ENCODE measurements at places on chromosomes 5 and 9.

DNA sequence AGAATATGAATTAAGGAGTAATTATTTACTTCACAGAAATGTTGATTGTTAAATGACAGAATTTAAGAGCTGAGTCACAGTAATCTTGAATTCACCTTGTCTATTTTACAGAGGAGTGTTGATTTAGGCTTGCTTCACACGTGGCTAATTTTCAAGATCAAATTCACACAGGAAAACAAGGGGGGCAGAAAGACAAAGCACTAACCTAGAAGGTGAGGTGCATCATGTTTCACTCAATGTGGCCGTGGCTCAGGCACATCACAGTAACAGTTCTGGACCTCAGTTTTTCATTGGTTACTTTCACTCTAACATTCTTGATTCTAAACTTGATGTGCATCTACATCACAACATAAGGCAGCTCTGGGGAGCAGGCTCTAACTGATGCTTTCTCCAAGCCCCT is 69.6 kb upstream of the GNAQ start:
- DNase-seq, result no peak

DNA sequence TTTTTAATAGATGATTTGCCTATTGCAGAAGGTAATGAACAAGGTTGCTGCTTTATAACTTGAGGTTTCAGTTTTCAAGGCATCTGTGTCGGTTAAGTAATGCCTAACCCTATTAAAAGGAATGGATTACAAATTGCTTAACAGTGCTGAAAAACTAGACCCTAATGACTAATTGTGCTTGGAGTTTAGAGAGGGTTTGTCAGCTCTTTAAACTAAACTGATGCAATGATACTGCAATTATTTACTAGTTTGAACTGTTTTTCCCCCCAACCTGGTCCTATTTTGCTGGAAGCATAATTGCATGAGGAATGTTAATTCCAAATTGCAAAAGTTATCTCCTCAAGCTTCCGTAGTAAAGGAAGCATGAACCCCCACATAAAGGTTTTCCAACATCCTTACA is 39.3 kb upstream of the TLX3 start:
- DNase-seq, result no peak

GRCh38 chr9:121184463-121184862 is 17.2 kb downstream of the RAB14 start:
- DNase-seq, result no peak

DNA sequence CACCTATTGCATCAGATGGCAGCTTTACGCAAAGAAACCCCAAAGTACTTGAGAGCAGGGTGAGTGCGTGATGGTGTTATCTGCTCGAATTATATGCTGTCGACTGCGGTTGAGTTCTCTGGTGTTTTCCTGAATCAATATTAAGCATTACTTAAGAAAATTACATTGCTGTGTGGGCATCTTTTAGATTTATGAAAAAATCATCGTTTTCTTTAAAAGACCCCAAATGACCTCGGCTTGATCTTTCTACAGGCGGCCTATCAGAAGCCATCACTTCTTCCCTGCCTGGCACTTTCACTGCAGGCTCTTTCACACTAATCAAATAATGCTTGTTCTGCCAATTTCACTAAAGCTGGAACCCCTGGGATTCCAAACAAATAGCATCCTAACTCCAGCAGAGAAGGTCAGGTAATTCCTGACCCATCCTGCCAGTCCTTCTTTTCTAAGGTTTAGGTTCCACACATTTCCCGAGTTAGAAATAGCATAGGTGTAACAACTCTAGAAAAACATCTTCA is 1.7 kb downstream of the UBE2QL1 start:
- DNase-seq, result no peak

DNA sequence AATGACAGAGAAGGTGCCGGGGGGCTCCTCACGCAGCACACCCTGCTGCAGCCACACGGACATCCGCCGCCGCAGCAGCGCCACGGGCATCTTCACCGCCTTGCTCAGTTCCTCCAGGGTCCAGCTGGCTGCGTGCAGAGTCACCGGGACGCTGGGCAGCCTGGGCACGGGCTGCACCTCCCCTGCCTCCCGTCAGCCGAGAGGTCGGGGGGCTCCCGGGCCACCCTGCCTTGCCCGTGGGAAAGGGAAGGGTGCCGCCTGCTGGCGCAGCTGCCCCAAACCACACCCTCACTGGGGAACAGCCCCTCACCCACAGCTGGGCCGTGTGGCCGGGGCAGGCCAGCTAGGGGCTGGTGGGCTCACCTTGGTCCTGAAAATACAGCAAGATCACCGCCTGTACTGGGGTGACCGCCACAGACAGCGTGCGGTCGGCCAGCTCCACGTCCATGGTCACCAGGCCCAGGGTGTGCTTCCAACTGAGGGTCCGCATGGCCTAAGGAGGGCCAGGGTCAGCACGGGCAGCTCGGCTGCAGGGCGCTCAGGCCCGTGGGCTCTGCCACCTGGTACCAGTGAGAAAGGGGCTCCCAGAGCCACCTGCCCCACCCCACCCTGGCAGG is 3.6 kb upstream of the TMEM210 start:
- DNase-seq, result no peak

DNA sequence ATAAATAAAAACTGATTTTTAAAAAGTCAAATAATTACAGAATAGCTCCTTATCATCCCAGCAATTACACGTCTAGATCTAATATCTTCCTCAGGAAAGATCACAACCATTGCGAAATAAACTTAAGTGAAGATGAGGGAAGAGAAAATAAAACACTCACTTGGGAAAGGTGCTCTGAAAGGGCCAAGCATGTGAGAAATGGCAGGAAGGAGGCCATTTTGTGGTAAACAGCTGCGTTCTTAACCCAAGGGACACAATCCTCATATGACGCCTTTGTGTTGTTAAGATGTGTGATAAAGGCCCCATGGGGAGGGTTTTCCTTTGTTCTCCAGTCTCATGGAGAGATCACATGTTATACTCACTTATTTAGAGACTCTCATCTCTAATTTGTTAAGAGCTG is 32.5 kb downstream of the JAKMIP2 start:
- DNase-seq, result no peak

- DNase-seq, result no peak
These were observed 75.7 kb upstream of the NFIB start for GRCh38 chr9:14389657-14390056.

DNA sequence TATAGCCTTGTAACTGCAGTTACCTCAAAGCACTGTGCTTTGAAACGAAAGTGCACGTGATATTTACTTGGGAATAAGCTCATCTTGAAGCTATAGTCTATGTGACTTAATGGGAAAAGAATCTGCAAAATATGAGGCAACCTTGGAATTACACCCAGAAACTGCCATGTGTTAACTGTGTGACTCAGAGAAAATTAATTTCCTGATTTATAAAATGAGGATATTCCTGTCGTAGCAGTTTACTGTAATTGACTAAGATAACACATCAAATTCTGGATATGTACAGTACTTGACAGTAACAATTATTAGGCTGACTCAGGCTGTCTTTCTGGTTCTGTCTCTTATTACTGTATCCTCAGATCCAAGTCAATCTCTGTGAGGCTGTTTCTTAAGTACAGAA is 1079.9 kb upstream of the ACO1 start:
- no peak for DNase-seq

GRCh38 chr5:177432143-177432838 is 5.8 kb downstream of the GRK6 start:
- no peak for DNase-seq

DNA sequence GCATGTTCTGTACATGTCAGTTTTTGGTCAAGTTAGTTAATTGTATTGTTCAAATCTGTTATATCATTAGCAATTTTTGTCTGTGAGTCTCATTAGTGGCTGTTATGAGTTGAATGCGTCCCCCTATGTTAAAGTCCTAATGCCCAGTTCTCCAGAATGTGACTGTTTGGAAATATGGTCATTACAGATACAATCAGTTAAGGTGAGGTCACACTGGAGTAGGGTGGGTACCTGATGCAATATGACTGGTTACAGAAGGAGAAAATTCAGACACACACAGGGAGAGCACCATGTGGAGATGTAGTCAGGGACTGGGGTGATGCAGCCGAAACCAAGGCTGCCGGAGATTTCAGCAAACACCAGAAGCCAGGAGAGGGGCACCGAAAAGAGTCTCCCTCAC is 15.1 kb downstream of the NMRK1 start:
- DNase-seq, result no peak

- peak; percentile 1 for DNase-seq
These were observed 160.7 kb downstream of the CACNA1B start for GRCh38 chr9:138038244-138038671.

GRCh38 chr9:92467511-92467910 is 14.8 kb downstream of the ASPN start:
- DNase-seq, result no peak

GRCh38 chr9:20477940-20478620 is 144.2 kb downstream of the MLLT3 start:
- no peak for DNase-seq

- no peak for DNase-seq
These were observed 43.5 kb upstream of the CAVIN4 start for GRCh38 chr9:100534401-100534800.

GRCh38 chr9:93235300-93235960 is 51.5 kb downstream of the WNK2 start:
- DNase-seq, result peak; percentile 34
